ENCODE measurements at places on chromosomes 13 and 19.

DNA sequence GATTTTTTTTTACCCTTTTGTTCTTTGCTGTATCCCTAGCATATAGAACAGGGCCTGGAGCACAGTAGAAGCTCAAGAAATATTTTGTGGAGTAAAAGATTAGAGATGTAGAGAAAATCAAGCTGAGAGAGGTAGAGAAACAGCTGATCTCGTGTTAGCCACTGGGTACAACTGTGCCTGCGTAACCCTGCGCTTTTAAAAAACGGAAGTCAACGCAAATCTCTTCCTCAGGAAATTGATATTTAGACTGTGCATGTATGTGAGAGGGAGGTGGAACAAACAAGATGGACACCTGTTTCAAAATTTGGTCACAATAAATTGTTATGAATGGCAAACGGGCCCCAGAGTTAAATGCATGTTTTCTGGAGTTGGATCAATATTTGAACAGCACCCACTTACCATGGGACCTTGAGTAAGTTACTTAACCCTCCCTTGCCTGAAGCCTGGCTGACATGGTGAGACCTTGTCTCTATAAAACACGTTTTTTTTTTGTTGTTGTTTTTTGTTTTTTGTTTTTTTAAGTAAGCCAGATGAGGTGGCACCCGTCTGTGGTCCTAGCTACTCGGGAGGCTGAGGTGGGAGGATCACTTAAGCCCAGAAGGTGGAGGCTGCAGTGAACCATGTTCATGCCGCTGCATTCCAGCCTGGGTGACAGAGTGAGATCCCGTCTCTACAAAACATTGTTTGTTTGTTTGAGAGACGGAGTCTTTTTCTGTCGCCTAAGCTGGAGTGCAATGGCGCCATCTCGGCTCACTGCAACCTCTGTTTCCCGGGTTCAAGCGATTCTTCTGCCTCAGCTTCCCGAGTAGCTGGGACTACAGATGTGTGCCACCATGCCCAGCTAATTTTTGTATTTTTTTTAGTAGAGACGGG is 3.3 kb upstream of the EPOR start:
- DNase-seq, result peak; percentile 38

DNA sequence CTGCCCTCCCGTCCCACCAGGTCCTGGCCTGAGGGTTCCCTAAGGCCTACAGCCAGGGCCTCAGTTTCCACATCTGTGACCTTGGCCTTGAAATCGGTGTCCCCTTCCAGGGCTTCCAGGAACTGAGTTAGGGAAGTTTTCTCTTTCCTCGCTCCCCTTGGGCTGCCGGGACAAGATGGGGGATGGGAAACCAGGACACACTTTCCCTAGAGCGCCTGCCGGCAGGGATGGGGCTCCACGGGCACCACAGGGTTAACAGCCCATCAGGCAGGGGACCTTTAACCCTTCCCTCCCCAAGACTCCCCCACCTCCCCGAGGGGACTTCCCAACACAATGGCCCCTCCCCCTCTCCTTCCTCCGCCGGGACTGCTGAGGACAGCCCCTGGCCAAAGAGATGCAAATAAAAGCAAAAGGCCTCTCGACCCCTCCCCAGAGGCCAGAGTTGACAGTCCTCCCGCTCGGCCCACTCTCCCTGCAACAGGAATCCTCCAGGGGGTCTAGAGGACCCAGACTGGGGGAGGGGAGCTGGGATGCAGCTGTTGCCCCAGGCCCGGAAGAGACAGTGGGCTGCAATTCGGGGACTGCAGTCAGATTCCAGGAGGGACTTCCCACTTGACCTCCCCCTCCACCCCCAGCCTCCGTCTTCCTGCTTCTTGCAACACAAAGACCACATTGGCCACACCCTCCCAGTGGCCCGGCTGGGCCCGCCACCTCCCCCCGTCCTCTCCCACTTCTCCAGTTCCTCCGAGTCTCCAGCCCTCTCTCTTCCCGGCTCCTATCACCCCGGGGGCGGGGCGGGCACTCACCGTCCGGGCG is 3.4 kb downstream of the BBC3 start:
- DNase-seq, result peak; percentile 54

- DNase-seq, result peak; percentile 11
These were observed 781.0 kb upstream of the ARGLU1 start for GRCh38 chr13:107348925-107349324.

DNA sequence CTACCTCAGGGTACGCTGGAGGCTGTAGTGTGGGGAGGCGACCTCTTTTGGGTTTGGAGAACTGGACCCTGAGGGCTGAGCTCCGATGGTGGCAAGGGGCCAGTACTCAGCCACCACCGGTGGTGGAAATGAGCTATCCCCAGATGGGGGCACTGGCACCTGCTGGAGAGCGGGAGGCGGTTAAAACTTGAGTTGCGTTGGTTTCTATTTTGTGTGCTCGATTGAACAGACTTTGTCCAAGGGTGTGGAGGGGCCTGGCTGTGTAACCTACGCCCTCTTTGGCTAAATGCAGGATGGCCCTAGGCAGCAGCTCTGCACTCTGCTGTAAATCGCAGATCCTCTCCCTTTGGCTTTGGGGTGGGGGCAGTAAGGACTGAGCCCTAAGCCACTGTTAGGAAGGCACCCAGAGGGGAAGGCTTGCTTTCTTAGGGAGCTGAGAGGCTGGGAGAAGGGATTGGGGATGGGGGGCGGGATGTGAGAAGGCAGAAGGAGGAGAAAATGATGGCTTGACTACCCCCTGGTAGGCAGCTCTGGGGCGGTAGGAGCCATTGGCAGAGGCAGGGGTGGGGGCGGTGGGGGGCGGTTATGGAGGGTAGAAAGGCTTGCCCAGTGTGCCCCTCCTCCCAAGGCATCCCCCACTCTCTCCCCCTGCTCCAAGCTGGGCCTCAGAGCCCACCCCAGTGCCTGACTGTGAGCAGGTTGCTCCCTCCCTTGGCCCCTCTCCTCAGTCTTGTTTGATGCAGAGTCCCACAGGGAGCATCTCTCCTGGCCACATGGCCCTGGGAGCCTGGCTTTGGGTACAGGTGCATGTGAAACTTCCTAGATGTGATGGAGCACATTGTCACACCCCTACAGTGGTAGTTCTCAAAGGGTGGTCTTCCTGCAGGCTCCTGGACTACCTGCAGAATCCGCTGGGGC is 5.0 kb downstream of the VSTM2B start:
- DNase-seq, result no peak

- no peak for DNase-seq
These were observed 298.8 kb downstream of the NDFIP2 start for GRCh38 chr13:79779761-79780160.

GRCh38 chr19:14542711-14543328 is 13.4 kb downstream of the TECR start:
- DNase-seq, result peak; percentile 65

- DNase-seq, result no peak
These were observed 1.8 kb downstream of the SLITRK1 start for GRCh38 chr13:83880275-83881139.

DNA sequence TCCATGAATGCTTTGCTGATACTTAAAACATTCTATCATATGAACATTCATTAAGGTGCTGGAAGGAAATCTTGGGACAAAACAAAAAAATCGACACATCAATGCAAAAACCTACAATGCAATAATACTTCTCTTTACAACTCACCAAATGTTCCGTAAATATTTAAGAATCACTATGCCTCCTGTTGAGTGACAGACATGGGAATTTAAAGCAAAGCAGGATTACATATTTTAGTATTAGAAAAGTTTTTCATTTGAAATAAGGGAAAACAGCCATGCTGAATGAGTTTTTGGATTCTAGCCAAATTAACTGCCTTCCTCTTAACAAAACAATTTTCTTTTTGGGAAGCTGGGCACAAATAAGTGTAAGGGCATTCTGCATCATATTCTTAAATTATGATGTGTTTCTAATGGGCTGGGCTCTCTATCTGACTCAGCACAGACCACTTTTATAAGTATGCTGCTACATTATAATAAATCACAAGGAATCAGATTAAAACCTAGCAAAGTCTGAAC is 93.7 kb downstream of the RBM26 start:
- no peak for DNase-seq

DNA sequence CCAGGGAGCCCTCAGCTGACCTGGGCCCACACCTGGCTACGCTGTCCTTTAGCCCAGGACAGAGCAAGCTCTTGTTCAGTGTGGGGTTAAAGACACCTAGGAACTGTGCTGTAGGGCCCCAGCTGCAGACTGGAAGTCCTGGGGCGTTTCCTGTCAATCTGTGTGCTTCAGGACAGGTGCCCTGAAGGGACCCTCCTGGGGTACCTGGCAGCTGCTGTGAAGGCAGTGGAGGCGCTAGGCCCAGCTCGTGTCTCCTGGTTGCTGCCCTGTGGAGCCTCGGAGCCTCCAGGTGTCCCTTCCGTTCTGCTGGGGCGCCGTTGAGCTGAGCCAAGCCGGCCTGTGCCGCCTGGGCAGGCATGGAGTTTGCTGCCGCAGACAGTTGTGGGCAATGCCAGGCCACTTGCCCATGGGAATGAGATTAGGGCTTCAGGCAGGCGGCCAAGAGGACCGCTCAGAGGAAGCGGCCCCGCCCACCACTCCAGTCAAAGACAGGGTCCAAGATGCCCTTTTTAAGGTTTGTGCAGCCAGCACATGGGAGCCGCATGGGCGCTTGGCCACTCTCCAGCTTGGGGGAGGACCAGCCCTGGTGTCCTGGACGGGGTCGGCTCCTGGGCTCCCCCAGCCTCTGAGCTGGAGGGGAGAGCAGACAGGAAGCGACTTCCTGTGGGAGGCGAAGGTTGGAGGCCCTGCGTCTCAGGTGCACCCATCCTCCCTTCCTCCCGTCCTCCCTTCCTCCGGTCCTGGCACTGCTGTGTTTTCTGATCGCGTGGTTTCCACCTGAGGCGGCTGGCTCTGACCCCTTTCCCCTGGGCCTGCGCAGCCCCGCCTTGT is 4.0 kb downstream of the PTBP1 start:
- no peak for DNase-seq
